Fibroblast of upper back skin (primary cell): ENCODE measurements at places on chromosomes 12 and 14.

GRCh38 chr12:14272956-14273912 lies 92.2 kb upstream of the ATF7IP start:
- DNase-seq: no peak

DNA sequence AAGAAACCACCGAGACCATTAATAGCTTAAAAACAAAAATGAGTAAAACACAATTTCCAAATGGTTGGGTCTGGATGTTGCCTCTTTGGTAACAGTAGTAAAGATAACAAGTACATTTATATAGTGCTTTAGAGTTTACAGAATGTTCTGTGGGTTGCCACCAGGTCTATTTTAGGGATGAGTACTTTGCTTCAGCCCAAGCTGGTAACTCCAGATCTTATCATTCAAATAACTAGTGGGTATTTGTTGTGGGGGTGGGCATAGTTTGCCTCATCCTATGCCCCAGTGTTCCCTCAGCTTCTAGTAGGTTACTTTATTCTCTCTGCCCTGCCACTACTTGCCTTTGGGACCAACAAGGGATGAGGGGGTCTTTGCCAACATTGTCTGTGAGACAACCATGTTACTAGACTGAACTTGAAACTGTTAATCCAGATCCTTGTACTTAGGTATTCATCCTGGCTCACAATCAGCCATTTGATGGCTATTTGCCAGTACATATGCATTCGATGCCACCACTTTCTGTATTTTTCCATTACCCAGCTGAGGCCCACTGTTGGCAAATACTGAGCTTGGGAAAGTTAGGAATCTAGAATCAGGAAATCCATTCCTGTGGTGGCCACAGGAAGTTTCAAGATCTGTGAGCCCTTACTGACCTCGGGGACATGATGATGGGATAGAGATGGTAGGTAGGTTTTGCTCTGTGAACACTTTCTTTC lies 17.6 kb upstream of the AKAP6 start:
- peak; percentile 12 for DNase-seq

- DNase-seq: peak; percentile 86
Observed at GRCh38 chr12:22672951-22673350, 48.0 kb downstream of the ETNK1 start.

DNA sequence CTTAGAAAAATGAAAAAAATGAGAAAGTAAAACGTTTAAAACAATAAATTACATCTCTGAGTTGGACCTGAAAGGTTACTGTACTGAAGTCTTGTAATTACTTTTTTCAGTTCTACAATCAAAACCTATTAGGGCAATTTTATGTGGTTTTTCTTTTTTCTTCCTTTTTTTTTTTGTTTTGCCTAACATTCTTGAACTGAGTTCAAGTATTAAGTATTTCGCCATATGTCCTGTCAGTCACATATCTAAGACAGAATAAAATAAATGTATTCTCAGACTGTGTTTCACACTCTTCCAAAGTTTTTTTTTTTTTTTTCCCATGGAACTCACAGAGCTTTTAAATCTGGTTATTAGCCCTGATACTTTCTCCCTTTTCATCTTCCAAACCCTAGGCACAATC lies 172.0 kb downstream of the BCAT1 start:
- peak; percentile 57 for DNase-seq

DNA sequence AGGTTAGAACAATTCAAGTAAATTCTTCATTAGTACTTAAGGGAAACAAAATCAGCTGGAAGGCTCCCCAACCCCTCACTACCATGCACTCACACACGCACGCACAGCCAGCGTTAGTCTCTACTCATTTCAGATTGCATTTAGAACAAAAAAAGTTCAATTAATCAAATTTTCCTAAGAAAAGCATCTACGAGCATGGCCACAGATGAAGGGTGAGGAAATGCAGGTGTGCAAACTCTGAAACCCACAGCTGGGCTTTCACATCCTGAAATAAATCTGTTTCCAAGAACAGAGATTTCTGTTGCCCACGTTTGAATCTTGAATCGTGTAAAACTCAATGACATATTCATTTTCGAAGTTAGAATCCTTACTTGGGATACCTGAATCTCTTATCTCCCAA lies 62.6 kb downstream of the SEL1L start:
- no peak for DNase-seq

DNA sequence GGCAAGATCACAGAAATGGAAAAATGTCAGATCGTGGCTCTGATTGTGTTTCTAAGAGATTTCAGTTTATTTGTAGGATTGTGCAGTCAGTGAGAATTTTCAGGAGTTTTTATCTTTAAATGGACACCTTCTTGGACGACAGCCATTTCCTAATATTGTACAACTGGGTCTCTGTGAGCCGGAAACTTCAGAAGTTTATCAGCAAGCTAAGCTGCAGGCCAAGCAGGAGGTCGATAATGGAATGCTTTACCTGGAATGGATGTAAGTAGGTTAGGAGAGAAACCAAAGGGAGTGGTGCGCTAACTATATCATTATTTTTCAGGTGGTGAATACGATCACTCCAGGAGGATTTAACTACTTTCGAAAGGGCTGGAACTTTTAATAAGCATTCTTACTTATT lies 26.4 kb downstream of the APAF1 start:
- DNase-seq: no peak
